Stimulated activated naive CD8-positive, alpha-beta T cell treated with anti-CD3 and anti-CD28 coated beads, Interleukin-15, amount 100 ng/mL, for 72 hours (primary cell): ENCODE measurements at places on chromosomes 1 and 21.

DNA sequence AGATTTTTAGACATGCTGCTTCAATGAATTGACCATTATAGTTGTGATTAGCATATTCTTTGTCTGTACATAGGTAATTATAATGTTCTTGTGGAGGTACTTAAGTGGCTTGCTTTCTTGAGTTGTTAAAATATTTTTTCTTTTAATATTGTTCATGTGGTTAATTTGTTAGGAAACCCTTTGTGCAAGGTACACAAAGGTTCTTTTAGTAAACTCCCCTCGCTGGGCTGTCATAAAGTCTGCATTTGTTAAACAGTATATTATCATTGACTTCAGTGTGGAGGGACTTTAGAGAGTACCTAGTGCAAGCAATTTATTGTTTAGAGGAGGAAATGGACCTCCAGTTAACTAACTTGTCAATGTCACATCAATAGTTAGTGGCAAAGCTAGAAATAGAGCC is 52.5 kb downstream of the DISP1 start:
- DNase-seq, result no peak

DNA sequence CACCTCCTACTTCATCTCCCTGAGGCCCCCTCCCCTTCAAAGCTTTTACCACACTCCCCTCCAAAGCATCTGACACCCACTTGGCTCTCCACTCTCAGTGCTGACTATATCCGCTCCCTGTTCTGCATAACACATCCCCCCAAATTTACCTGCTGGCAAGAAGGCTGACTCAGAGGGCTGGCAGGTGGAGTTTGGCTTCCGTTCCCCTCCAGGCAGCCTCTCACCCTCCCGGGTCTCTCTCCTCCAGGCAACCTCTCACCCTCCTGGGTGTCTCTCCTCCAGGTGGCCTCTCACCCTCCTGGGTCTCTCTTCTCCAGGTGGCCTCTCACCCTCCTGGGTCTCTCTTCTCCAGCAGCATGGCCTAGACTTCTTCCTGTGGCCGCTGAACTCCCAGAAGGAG is 562.1 kb downstream of the NPHP4 start:
- DNase-seq, result no peak

DNA sequence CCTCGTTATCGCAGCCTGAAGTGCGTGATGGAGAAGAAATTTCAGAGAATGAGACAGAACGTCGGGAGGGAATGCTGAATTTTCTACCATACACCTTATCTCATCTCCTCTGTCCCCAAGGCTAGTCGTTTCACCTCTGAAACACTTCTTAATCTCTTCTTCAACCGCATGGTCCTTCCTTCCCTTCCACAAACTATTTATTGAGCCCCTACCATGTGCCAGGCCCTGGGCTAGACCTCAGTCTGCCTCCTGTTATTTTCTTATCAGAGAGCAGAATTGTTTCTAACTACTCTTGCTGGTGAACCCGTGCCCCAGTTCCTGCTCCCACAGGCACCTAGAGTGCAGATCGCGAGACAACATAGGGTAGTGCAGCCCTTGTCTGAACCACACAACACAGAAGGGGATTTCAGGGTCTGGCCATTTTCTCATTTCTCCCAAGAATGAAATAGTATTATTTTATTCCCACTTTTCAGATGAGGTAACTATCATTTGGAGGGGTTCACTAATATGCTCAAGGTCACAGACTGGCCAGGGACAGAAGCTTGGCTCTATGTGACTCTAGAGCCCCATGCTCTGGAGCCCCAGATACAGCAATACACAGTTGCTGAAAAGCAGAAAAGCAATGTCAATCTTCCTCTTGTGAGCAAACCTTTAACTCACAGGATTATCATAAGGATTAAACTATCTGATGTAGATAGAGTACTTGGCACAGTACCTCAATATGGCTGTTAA is 598 bp upstream of the ADIPOR1 start:
- no peak for DNase-seq

DNA sequence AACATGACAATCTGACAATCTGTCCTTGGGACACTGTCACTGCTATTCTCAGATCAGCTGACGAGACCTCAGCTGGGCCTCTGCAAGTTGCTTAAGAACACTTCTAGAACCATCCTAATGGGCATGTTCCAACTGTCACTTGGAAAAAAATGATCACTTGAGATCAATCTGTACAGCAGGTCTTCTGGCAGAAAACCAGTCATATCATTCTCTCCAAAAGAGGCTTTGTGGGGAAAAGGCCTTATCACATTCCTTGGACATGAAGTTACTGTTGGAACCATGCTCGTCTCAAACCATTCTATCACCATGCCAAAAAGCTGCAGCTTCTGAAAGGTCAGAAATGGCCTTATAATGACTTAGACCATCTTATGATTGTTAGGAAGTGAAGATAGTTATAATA is 744.2 kb downstream of the USP25 start:
- DNase-seq, result no peak

GRCh38 chr1:33143176-33143575 is 38.7 kb downstream of the TRIM62 start:
- DNase-seq, result no peak

DNA sequence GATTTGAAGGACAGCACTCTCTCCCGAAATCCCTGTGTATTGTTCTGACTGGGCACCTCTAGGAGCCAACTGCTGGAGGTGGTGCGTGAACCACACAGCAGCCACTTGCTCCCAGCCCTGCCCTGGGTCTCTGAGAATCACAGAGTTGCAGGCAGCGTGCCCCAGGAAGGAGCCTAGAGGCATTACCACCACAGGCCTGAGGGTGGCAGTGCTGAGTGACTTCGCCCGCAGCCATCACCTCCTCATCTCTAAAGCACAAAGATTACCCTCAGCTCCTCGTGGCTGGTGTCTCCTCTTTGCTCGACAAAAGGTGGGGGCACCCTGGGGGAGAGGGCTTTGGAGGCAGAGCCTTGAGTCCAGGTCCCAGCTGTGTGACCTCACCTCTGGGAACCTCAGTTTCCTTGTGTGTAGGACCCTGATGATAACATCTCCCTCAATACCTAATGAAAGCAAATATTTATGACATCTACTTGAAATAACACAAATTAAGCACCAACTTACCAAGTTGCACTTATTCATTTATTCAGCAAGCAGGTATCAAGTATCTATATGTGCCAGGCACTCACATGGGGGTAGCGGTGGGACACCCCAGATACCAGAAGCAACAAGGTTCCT is 86.3 kb downstream of the VWA5B1 start:
- DNase-seq, result peak; percentile 62

DNA sequence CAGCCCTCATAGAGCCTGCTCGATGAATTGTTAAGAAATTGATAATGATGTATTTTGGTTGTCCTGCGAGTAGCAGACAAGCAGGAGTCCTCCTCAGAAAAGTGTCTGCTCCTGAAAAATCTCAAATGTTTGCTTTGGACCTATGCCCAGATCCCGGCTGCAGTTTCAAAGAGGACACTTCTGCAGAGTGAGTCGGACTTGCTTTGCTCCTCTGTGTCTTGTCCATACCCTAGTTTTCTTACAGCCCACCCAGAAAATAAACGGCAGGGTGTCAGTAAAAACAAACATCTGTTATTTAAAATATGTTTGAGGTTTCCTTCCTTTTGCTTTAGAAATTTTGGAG is 2.8 kb downstream of the S100A10 start:
- DNase-seq, result no peak

GRCh38 chr21:26814386-26814785 is 30.8 kb downstream of the ADAMTS1 start:
- no peak for DNase-seq

GRCh38 chr1:1875932-1876331 is 15.0 kb downstream of the GNB1 start:
- no peak for DNase-seq

DNA sequence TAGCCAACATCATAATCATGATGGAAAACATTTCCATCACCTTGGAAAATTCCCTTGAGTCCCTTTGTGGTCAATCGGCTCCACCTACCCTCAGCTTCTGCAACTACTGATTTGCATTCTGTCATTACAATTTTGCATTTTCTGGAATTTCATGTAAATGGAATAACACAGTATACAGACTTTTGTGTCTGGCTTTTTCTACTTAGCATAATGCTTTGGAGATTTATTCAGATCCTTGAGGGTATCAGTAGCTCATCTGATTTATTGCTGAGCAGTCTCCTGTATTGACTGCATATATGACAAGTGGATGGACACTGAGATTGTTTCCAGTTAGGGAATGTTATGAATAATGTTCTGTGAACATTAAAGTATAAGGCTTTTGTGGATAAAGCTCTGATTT is 358.3 kb downstream of the USP25 start:
- DNase-seq, result no peak

DNA sequence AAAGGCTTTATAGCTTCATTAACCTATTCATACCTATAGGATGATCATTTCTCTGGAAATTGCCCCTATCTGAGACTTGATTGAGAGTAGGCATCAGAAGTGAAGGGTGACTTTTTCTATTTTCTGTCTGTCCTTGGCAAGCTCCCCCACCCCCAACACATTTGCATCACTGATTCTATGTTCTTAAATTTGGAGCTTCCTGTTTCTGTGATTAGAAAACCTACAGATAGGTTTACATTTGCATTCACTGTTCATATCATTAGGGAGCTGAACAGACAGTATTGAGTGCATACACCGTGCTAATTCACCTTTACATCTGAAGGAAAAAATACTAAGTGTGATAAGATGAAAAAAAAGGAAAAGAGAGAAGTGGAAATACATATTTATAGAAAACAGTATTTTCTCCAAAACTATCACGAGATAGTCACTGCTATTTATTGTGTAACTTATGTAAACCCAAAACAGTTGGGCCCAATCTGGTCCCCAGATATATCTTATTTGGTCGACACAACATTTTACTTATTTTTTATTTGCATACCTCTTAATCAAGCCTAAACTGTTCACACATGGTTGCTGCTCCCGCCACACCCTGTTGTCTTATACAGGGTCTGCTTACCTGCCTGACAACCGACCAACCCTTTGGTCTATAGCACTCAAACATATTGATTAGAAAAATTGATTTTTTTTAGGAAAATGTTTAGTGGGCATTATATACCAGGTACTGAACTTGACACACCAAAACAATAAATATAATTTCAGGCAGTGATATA is 218.8 kb downstream of the NTNG1 start:
- DNase-seq, result no peak

- no peak for DNase-seq
Measured at GRCh38 chr1:209993061-209993830, 55.2 kb downstream of the SYT14 start.

- no peak for DNase-seq
Measured at GRCh38 chr1:28682840-28683239, 14.3 kb downstream of the GMEB1 start.

DNA sequence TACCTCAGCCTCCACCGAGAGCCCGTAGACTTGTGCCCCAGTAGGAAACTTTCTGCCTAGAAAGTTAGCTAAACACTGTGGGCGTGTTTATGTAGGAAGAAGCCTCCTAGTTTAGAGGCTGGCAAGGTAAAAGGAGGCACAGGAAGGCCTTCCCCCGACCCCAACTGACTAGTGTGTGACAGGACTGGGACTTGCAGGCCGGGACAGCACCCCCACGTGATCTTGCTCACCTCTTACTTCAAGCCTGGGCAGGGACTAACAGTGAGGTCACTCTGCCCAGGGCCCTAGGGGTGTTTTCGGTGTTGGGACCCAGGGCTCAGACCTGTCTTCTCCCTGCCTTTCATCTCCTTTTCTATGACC is 392 bp upstream of the TAGLN2 start:
- DNase-seq, result no peak

- no peak for DNase-seq
Measured at GRCh38 chr1:56535362-56535761, 44.0 kb downstream of the PLPP3 start.

- DNase-seq, result no peak
Measured at GRCh38 chr1:225347123-225347683, 80.6 kb downstream of the LBR start.

DNA sequence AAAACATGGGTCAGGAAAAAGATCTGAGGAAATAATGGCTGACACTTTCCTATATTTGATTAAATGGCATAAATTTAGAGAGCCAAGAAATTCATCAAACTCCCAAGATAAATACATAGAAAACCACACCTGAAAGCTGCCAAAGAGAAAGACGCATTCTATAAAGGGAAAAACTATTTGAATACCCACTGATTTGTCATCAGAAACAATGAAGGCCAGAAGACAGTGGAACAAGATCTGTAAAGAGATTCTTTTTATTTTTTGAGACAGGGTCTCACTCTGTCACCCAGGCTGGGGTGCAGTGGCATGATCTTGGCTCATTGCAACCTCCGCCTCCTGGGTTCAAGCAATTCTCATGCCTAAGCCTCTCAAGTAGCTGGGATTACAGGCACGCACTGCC is 17.4 kb downstream of the SDE2 start:
- no peak for DNase-seq

- DNase-seq, result no peak
Measured at GRCh38 chr1:99756598-99756997, 9.8 kb downstream of the FRRS1 start.

DNA sequence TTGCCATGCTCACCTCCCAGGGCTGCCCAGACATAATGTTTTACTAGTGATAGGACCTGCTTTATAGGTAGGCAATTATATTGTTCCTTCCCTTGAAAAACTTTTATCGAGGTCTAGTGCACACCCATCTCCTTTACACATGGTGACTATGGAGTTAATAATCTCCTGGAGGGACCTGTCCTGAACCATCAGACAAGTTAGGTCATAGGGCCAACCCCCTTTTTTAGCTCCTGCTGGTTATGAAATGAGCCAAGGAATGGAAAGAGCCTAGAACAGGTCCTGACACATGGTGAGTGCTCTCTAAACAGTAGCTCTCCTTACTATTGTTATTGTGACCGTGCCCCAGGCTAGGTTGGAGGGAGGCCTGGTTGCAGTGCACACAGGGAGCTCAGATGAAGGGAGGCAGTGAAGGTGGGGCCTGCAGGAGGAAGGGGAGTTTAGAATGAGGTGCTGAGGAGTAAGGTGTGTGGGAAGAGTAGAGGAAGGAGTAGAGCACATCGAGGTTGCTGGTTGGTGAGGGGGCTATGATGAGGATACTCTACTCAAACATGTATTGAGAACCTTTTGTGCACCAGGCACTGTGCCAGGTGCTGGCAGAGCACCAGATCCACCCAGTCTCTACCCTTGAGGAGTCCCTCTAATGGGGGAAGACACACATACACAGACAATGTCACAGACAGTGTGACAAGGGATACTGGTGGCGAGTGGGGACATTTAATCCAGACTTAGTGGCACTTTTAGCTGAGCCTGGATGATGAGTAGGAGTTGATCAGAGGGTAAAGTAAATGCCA is 14.1 kb upstream of the LMNA start:
- no peak for DNase-seq

DNA sequence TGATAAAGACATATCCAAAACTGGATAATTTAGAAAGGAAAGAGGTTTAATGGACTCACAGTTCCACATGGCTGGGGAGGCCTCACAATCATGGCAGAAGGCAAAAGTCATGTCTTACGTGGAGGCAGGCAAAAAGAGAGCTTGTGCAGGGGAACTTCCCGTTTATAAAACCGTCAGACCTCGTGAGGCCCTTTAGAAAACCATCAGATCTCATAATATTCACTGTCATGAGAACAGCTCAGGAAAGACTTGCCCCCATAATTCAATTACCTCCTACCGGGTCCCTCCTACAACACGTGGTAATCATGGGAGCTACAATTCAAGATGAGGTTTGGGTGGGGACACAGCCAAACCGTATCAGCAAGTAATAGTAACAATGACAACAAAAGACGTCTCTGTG is 88.2 kb upstream of the SLC25A33 start:
- no peak for DNase-seq

- no peak for DNase-seq
Measured at GRCh38 chr1:170214117-170215032, 68.6 kb downstream of the NTMT2 start.
